ENCODE measurements at places on chromosomes 2 and 18.
A peak's percentile ranks its signal among the peaks of the same experiment; 100 is the strongest.

DNA sequence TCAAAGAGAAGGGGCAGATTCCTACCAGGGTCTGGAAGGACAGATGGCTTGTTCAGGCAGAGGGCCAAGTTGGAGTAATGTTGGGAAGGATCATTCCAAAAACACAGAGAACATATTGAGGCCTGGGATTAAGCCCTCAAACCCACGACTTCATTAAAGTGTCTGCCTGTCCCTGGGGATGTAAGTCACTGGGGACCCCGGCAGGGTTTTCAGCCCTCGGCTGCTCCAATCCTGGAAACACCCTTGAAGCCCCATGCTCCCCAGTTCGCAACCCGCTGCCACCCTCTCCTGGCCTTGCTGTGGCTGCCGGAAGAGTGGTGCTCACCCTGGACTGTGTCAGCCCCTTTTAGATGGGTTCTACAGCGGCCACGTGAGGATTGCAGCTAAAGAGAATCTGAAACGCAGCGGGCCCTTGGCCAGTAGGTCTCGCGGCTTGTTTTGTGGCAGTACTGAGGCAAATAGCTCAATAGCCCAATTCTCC is 79.9 kb downstream of the EPAS1 start:
- no peaks in the 10 kb centered on the region for H3K4me1 ChIP-seq
- peaks cover 47% of the 10 kb centered on the region for H3K36me3 ChIP-seq

GRCh38 chr2:190786404-190787166 is 94.0 kb upstream of the GLS start:
- no peak overlapping the region for H3K4me3 ChIP-seq
- peak overlapping the region; percentile 94 for H3K27ac ChIP-seq

- H3K4me3 ChIP-seq = no peak overlapping the region
- no peak for DNase-seq
- peaks cover 30% of the 10 kb centered on the region for H3K4me1 ChIP-seq
- H3K27ac ChIP-seq = no peak overlapping the region
- peaks cover 30% of the 10 kb centered on the region for H3K36me3 ChIP-seq
These were observed 89.3 kb upstream of the TMEM247 start for GRCh38 chr2:46390036-46390435.

GRCh38 chr2:152097801-152098495 is 896 bp downstream of the CACNB4 start:
- H3K4me3 ChIP-seq = peak overlapping the region; percentile 66
- H3K27me3 ChIP-seq = peaks cover 70% of the 10 kb centered on the region
- peak; percentile 12 for DNase-seq
- H3K27ac ChIP-seq = no peak overlapping the region
- no peaks in the 10 kb centered on the region for H3K36me3 ChIP-seq

DNA sequence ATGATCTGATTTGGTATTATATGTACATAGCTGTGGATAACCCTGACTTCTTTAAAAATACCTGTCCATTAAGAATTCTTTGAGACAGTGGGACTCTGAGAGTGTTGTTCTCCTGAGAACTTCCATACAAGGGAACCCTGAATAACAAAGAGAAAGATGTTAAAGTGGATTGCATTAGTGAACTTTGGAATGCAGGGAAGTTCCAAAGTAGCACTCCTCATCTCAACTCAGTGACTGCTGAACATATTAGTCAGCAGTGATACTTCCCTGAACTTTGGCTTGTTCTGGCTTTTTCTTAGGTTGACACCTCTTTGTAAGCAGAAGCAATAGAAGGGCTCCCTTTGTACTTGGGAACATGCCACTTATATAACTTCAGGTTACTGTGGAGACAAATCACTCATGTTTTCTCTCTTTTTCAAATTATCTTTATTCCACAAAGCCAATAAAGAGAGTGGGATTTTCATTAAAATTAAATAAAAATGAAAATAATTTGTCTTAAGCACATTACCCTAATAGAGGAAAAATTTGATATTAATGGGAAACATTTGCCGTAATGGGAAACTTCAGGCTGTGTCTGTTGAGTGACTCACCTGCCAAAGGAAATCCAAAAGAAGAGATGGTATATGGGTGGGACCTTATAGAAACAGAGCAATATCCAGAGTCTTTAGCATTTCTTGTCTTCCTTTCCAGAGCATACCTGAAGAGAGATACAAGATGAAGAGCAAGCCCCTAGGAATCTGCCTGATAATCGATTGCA is 33.3 kb downstream of the CFLAR start:
- no peaks in the 10 kb centered on the region for H3K27me3 ChIP-seq
- H3K4me3 ChIP-seq = no peak overlapping the region
- H3K4me1 ChIP-seq = peaks cover 46% of the 10 kb centered on the region
- peak overlapping the region; percentile 97 for H3K27ac ChIP-seq

GRCh38 chr2:206713746-206714145 is 4.5 kb downstream of the DYTN start:
- DNase-seq = no peak
- no peaks in the 10 kb centered on the region for H3K4me1 ChIP-seq
- no peak overlapping the region for H3K27ac ChIP-seq
- no peak overlapping the region for H3K4me3 ChIP-seq
- H3K27me3 ChIP-seq = no peaks in the 10 kb centered on the region

GRCh38 chr18:9095297-9096006 is 7.0 kb upstream of the NDUFV2 start:
- no peaks in the 10 kb centered on the region for H3K36me3 ChIP-seq
- H3K27me3 ChIP-seq = no peaks in the 10 kb centered on the region
- peaks cover 19% of the 10 kb centered on the region for H3K4me1 ChIP-seq
- no peak overlapping the region for H3K4me3 ChIP-seq

DNA sequence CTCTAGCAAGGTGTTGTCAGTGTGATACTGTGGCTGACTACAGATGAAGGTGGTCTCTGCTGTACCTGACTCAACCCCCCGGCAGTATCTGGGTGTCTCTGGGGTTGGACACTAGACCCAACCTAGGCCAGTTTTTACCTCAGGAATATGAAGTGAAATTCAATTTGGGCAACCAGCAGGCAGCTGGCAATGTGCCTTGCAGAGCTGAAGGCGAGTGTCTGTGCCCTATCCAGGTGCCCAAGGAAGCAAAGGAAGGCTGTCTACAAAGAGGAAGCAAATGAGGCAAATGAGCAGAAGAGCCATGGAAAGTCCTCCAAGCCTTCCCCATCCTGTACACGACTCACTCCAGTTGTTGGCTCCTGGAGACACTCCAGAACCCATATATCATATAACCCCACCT is 264.6 kb upstream of the AGAP1 start:
- DNase-seq = no peak
- no peak overlapping the region for H3K4me3 ChIP-seq
- H3K27me3 ChIP-seq = no peaks in the 10 kb centered on the region
- H3K36me3 ChIP-seq = no peaks in the 10 kb centered on the region
- no peak overlapping the region for H3K27ac ChIP-seq

- peaks cover 2% of the 10 kb centered on the region for H3K27me3 ChIP-seq
- H3K4me3 ChIP-seq = no peak overlapping the region
- DNase-seq = no peak
- H3K36me3 ChIP-seq = no peaks in the 10 kb centered on the region
- no peaks in the 10 kb centered on the region for H3K4me1 ChIP-seq
- H3K27ac ChIP-seq = no peak overlapping the region
These were observed 497.1 kb upstream of the KLHL29 start for GRCh38 chr2:22887845-22888244.

- H3K4me3 ChIP-seq = no peak overlapping the region
- no peaks in the 10 kb centered on the region for H3K4me1 ChIP-seq
- peaks cover 60% of the 10 kb centered on the region for H3K27me3 ChIP-seq
- H3K27ac ChIP-seq = no peak overlapping the region
- no peak for DNase-seq
These were observed 4.0 kb downstream of the ID2 start for GRCh38 chr2:8685697-8686358.

- DNase-seq = no peak
- no peaks in the 10 kb centered on the region for H3K36me3 ChIP-seq
- peaks cover 77% of the 10 kb centered on the region for H3K4me1 ChIP-seq
- H3K27me3 ChIP-seq = no peaks in the 10 kb centered on the region
- peak overlapping the region; percentile 83 for H3K27ac ChIP-seq
- H3K4me3 ChIP-seq = no peak overlapping the region
These were observed 15.0 kb upstream of the INO80C start for GRCh38 chr18:35512761-35513160.

DNA sequence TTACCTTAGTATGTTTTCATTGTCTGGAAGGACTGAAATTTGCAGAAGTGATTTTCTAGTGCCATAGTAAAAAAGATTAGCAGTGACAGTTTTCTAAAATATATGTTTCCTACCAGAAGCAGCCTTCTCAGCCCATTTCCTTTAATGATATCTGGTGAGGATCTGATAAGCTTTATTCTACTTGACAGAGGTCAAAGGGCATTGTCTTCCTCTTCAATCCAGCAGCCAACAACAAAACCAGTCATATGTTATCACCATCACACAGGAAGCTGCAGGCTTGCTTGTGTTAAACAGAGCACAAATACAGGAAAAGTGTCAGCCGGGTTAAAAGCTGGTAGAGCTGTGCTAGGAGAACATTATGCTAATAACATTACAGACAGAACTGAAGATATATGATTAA is 35.6 kb upstream of the ZSWIM2 start:
- no peaks in the 10 kb centered on the region for H3K4me1 ChIP-seq
- no peak overlapping the region for H3K4me3 ChIP-seq
- no peak overlapping the region for H3K27ac ChIP-seq

- H3K27me3 ChIP-seq = no peaks in the 10 kb centered on the region
- no peaks in the 10 kb centered on the region for H3K36me3 ChIP-seq
- DNase-seq = no peak
- H3K27ac ChIP-seq = no peak overlapping the region
These were observed 105.4 kb upstream of the MMADHC start for GRCh38 chr2:149692961-149693396.

DNA sequence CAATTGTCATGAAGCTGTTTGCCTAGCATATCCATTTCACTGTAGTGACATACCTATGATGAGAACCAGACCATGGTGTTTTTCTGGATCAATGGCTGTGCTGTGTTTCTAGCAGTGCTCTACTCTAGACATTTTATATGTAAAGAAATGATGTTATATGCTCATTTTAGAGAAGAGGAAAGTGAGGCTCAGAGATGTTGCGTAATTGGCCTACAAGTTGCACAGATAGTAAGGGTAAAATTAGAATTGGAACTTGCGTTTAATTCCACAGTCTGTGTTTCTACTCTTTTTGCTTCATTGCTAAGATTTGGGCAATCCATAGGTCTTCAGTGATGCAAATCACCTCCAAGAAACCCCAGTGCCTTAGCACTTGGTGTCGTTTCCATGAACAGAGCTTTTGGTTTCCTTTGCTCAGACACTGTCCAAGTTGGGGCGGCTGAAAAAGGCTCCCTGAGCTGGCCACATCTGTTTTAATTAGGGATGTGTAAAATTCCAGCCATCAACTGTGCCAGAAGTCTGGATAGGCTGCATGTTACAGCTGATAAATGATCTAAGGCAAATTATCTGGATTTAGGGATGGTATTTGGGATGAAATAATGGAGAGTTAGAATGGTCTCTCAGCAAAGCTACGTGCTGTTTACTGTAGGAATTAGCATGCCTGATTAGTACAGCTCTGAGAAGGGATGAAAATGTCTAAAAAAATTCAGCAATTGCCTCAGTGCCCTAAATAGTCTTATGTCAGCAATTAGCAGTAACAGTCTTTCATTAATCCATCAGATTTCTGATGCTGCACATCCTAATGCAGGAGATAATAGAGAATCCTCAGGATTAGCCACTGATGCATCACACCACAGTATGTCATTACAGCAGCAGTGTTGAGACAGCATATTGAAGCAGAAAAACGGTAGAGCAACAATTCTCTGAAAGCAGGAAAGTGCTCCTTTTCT is 65.3 kb downstream of the PTPRM start:
- H3K4me1 ChIP-seq = peaks cover 14% of the 10 kb centered on the region
- H3K27me3 ChIP-seq = no peaks in the 10 kb centered on the region
- H3K27ac ChIP-seq = no peak overlapping the region
- DNase-seq = no peak
- H3K4me3 ChIP-seq = no peak overlapping the region
- no peaks in the 10 kb centered on the region for H3K36me3 ChIP-seq

- no peak for DNase-seq
- H3K27ac ChIP-seq = no peak overlapping the region
- no peak overlapping the region for H3K4me3 ChIP-seq
- no peaks in the 10 kb centered on the region for H3K36me3 ChIP-seq
These were observed 37.4 kb downstream of the TTC32 start for GRCh38 chr2:19864381-19864780.

DNA sequence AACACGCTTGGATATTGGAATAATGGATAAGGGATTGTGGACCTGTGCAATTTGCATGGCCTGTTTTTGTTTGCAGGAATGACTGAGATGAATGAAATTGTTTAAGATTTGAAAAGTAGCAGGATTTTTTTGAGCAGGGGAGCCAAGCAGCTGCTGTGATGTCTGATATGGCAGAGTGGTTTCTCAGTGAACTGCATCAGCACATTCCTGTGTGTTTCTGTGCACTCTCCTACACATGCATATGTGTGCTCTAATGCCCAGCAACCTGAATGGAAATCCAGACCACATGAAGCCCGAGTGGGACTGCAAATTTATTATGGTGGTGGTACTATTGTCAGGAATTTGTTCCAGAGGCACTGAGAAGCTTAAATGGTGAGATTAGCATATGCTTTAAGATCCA is 161.7 kb downstream of the PARD3B start:
- H3K4me3 ChIP-seq = no peak overlapping the region
- no peaks in the 10 kb centered on the region for H3K4me1 ChIP-seq
- no peak overlapping the region for H3K27ac ChIP-seq
- H3K36me3 ChIP-seq = no peaks in the 10 kb centered on the region
- no peaks in the 10 kb centered on the region for H3K27me3 ChIP-seq

DNA sequence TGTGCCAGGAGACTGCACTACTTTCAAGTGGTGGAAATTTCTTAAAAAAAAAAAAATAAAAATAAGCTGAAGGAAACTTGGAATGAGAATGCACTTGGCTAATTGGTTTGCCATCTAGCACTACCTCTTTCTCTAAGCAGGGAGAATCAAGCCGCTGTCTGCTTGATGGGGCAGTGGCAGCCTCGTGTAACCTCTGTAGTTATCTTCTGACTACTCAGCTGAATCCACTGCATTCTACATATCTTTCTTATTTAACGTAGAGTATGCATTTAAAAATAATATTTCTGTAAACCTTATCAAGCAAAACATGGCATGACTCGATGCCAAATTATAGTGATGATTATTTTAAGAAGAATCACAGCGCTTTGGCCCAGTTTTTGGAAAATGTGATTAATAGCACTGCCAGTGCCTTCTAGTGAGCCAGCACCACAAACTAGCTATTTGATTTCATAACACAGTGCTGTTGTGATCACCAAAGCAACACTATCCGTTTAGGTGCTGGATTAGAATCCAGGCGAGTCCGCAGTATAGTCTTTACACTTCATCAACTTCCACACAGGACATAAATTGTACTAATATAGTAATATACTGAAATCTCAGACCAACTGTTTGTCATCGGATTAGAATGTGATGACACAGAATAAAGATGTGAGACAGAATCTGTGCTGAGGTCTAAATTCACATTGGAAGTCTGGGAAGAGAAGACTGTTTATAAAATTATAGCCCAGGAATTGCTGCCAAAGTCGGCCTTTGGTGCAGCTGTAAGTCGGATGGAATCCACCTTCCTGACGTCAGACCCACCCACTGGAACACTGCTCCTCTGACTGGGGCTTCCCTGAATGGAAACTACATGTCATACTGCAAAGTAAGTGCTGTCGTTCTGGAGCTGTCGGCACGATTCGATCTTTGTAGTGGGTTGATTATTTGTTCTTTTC is 136.5 kb upstream of the ETAA1 start:
- no peak overlapping the region for H3K4me3 ChIP-seq
- H3K4me1 ChIP-seq = peaks cover 41% of the 10 kb centered on the region
- H3K27me3 ChIP-seq = no peaks in the 10 kb centered on the region
- DNase-seq = no peak
- H3K27ac ChIP-seq = peak overlapping the region; percentile 63
- no peaks in the 10 kb centered on the region for H3K36me3 ChIP-seq

GRCh38 chr2:219636941-219637841 is 9.8 kb downstream of the SLC4A3 start:
- H3K4me3 ChIP-seq = no peak overlapping the region
- H3K36me3 ChIP-seq = no peaks in the 10 kb centered on the region
- H3K27ac ChIP-seq = no peak overlapping the region
- no peak for DNase-seq
- H3K27me3 ChIP-seq = no peaks in the 10 kb centered on the region

Data from PC-9 (cell line).